Fibroblast of the conjunctiva (primary cell): ENCODE measurements at places on chromosomes 5 and 9.

- no peak for DNase-seq
These were observed 1.2 kb upstream of the AGXT2 start for GRCh38 chr5:35048910-35049309.

DNA sequence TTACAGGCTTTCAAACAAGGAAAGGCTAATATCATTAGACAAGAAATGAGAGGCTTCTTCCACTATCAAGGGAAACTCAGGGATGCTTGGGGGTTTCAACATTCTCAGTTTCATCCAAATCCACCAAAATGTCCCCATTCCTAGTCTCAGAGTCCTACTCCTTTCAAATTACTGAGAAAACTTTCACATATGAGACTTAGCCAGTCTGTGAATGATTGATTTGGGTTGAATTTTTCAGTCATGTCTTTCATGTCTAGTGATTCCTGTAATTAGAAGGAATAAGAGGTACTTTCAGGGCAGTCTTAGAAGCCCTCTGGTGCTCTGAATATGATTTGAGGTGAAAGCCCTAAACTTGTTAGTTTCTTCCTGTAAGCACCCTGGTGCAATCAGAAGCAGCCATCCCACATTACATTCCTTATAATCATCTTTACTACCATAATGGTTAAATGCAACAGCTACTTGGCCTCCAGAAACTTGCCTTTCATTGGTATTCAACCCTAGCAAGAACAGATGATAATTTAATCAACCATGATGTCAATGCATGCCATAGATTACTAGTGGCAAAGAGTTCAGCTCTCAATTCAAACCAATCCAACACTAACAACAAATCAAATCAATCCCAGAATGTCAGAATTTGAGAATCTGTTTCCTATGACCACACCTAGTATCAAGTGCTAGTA lies 50.7 kb upstream of the RIC1 start:
- DNase-seq = no peak

DNA sequence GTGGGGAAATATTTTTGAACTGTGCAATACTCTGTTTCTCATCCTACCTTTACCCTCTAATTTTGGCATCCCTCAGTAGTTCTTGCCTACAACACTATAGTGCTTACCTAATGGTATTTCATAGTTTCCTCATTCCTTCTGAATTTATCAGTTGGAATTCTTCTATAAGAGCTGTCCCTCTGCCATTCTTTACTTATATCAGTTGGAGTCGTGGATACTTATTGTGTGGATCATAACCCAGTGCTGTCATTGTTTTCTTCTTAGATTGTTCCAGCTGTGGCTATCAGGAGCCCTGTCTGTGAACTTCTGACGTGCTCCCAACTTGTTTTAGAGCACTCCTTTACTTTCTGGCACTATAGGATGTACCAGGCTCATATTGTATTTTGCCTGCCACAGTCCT lies 146.1 kb upstream of the OTULINL start:
- DNase-seq = no peak

GRCh38 chr5:123874600-123875201 lies 362.7 kb downstream of the CSNK1G3 start:
- no peak for DNase-seq

- no peak for DNase-seq
These were observed 75.0 kb downstream of the WNK2 start for GRCh38 chr9:93258818-93259489.

DNA sequence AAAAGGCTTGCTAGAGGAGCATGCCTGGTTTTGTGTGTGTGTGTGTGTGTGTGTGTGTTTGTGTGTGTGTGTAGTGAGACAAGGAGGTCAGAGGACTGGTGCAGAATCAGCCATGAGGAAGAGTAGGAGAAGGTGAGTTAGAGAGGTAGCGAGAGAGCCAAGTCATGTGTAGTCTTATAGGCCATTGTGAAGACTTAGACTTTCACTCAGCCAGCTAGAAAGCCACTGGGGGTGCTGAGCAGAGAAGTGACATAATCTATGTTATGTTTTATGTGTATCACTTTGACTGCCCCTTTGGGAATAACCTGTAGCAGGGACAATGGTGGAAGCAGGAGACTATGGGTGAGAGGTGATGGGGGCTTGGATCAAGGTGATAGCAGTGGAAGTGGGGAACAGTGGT lies 180.5 kb upstream of the CLINT1 start:
- no peak for DNase-seq

- DNase-seq = no peak
These were observed 32.5 kb upstream of the TIFAB start for GRCh38 chr5:135484674-135485086.

DNA sequence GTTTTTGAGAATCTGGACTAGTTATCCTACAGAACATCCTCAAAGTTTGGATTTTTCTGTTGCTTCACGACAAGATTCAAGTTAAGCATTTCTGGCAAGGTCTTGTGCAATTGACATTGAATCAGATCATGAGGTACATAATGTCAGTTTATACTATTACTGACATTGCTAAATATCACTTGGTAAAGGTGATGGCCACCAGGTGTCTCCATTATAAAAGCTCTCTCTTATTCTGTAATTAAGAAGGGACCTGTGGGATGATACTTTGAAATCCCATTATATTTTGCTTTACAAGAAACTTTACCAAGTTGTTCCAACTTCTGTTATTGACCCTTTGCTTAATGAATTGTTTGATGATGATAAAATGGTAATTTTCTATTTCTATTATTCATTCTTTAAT lies 131.0 kb upstream of the ASTN2 start:
- DNase-seq = no peak

- DNase-seq = no peak
These were observed 48.2 kb downstream of the ADAMTS2 start for GRCh38 chr5:179297026-179297425.

DNA sequence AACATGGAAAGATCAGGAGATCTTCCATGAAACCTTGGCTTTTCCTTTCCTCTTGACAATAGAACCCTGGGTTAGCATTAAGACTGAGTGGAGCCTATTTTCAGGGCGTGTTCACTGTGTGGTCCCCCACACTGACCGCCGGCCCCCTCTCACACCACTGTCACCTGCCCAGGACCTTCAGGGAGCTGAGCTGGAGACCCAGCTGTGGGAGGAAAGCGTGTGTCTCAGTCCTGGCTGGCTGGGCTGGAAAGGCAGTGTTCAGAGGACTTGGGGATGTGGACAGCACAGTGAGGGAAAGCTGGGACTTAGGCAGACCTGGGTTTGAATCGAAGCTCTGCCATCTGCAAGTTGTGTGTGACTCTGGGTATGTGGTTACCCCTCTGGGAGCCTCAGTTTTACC lies 268.1 kb downstream of the NSG2 start:
- DNase-seq = no peak

- no peak for DNase-seq
These were observed 196.0 kb upstream of the ANKRD55 start for GRCh38 chr5:56429110-56429561.

- no peak for DNase-seq
These were observed 73.9 kb downstream of the SH3PXD2B start for GRCh38 chr5:172380301-172380986.

GRCh38 chr5:131193106-131193505 lies 22.4 kb downstream of the LYRM7 start:
- no peak for DNase-seq

- no peak for DNase-seq
These were observed 44.1 kb upstream of the TNFAIP8 start for GRCh38 chr5:119311688-119312087.

DNA sequence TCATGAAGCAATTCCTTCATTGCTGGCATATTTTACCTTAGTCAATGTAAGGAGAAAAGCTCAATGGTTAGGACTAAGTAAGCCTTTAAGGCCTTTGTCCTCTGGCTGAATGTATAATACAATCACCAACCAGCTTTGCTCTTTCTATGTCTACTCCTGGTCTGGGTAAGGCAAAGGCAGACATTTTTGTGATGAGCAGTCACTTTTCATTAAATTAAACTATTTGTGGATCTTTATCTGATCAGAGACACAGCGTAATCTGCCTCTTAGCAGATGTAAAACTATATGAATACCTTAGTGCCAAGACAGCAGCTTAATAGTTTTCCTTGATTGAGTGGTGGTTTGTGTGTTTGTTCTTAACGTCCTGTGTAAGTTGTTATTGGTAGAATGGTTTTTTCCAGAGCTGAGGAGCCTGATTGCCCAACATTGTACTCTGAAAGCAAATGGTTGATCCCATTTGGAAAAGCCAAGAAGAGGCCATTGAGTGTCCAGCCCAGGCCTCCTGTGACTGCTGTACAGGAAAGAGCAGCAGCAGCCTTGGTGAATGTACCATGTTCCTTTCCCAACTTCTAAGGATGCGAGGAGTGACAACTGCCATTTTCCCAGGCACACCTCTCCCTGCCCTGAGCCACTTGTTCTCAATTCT lies 16.5 kb upstream of the CXXC5 start:
- no peak for DNase-seq

DNA sequence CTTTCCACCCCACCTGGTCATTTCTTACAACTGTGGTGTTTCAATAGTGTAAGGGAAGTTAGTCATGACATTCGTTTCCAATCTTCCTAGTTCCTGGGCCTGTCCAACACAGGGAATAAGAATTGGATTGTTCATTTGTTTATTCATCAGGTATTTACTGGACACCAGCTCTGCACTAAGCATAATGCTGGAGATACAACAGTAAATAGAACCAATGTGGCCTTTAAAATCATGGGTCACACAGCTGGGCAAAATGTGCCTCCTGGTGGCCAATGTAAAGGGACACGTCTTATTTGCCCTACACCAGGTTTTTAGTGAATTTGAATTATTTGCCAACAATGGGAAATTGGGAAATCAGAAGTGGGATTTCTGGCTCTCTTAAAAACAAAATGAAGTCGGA lies 10.4 kb downstream of the ABLIM3 start:
- DNase-seq = no peak

- no peak for DNase-seq
These were observed 621.3 kb upstream of the ZNF608 start for GRCh38 chr5:125367702-125368101.

DNA sequence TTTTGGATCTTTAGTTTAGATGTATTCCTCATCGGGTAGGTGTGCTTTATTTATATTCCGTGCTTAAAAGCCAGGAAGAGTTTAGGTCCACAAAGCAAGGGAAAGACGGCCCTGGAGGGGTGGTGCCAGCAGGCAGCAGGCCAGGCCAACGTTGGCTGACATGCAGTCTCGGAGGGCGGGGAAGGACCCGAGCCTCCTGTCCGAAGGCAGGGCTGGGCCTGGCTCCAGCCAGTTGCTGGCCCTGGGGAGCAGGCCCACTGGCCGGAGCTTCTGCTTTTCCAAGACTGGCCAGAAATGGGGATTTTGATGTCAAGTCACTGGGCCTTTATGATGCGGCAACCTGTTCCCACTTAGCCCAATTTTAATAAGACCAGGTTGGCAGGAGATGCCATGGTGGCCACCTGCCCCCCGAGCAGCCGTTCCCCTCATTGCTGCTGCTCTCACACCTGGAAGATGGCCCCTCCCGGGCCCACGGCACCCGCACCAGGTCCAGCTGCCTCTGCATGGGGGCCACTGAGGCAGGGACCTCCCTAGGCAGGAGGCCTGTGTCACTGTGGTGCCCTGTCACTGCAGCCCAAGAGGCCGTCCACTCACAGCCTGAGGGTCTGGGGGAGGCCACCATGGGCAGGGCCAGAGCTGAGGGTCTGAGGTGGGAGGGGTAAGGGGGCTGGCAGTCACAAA lies 23.2 kb downstream of the LPCAT1 start:
- DNase-seq = no peak

- DNase-seq = no peak
These were observed 393.6 kb upstream of the IZUMO3 start for GRCh38 chr9:24939109-24939850.

DNA sequence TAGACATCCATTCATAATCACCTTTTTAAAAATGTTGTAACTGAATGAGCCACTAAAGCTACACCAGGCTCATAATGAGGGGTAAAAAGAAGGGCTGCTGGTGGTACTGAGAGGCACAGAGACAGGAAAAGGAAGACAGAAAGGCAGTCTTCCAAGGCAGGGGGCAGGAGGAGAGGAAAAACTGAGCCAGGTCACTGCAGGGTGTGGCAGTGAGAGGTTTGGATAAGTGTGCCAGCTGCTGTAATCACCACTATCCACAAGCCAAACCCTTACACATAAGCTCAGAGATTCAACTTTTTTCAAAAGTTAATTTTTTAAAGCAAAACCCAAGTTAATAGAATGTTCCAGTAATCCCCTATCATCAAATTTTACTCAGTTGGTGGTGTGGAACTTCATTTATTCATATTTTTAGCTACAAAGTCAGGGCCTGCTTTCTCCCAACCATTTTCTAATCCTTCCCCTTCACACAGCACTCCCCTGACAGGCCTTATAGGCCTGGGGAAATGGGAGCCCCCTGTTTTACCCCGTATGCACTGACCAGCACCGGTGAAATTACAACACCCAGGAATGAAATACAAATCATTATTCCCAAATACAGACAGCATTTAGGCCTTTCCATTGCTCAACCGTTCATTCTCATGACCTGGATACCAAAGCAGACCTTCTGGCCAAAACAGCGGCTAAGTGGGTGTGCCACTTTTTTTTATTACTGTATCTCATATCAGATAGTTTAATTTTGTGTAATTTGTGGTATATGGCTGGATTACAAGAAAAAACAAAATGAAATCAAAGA lies 76.3 kb downstream of the EFNA5 start:
- no peak for DNase-seq

DNA sequence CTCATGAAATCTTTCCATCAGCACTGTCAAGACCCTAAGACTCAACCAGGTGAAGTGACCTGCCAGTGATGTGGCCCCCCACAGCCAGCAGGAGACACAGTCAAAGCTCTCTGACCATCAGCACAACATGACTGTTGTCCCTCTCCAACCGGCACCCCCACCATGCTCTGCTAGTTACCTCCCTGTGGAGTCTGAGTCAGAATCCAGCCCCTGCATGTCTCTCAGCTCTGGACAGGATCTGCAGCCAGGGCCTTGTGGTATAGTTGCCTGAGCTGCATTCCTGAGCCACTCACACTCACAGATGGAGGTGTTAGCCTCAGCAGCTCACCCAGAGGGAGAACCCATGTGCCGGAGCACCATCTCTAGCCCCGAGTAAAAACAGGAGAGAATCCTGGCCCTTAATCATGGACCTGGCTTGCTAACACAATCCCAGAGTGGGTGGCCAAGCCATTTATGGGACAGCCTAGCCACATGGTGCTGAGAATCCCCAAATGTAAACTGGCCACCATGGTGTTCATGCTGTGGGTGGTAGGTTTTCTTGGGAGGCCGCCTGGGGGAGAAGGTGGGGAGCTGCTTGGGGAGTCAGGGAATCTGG lies 237.8 kb downstream of the PAPPA start:
- no peak for DNase-seq

- no peak for DNase-seq
These were observed 12.9 kb downstream of the CARTPT start for GRCh38 chr5:71732011-71732410.

DNA sequence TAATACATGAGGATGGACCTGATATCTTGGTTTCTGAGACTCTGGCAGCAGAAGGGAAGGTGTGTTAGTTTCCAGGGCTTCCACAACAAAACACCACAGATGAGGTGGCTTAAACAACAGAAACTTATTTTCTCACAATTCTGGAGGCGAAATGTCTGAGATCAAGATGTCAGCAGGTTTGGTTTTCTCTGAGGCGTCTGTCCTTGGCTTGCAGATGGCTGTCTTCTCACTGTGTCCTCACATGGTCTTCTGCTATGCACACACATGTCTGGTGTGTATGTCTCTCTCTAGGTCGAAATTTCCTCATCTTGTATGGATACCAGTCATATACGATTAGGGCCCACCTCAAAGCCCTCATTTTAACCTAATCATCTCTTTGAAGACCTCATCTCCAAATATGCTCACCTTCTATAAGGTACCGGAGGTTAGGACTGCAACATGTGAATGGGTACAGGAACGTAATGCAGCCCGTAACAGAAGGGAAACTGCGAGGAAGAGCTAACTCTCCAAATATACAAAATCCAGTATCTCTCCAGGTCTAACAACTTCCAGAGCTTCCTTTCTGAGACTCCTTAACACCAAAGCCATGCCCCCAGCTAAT lies 139.8 kb upstream of the SMARCA2 start:
- DNase-seq = no peak

- DNase-seq = no peak
These were observed 60.1 kb upstream of the CLINT1 start for GRCh38 chr5:157918811-157919742.
